A172 (cell line): ENCODE measurements at places on chromosomes 1 and 21.
A peak's percentile ranks its signal among the peaks of the same experiment; 100 is the strongest.

DNA sequence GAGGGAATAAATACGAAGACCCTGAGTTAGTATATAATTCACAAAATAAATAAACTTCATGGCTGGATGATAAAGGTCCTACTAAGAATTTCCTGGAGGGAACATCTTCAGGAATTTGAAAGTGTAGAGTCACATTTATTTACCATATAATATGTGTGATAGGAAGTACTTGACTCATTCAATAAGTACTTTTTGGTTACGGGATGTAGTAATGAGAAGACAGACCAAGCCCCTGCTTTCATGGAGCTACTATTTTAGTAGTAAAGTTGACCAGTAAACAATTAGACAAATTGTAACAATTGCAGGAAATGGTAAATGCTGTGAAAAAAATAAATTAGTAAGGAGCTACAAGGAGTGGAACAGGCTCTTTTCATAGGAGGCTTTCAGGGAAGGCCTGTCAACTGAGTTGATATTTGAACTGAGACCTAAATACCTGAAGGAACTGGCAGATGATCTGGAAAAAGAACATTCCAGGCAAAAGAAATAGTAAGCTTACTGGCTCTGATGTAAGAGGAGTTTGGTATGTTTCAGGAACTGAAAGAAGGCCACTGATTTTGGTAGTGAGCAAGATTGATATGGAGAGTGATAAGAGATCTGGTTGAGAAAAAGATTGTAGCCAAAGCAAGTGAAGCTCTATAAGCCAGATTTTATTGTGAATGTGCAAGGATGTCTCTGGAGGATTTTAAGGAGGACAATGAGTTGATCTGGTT is 36.2 kb downstream of the CAMSAP2 start:
- DNase-seq, result no peak

GRCh38 chr1:203828002-203828401 is 32.6 kb downstream of the ZBED6 start:
- no peak for DNase-seq

DNA sequence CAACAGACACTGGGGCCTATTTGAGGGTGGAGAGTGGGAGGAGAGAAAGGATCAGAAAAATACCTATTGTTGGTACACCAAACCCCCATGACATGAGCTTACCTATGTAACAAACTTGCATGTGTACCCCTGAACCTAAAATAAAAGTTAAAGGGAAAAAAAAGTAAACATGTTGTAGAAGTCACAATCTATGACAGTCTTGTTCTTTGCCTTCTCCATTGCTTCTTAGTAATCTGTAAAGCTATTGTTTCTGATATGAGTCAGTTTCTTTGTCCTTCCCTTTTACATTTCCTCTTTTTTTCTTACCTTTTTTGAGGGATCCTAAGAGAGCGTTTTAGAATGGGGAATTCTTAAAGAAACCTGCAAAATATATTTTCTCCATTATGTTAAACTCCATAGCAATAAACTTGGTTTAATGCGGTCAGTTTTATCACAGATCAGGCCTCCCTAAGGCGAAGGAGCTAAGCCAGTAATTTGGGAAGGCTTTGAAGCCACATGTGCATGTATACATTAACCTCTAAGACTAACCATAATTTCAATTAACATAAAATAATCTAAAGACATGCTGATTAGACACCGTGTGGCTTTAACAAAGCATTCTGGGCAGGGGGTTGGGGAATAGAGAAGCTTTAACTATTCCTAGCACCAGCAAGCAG is 77.8 kb upstream of the C1orf105 start:
- no peak for DNase-seq

GRCh38 chr1:119542492-119542946 is 35.5 kb downstream of the HSD3B1 start:
- DNase-seq, result no peak

DNA sequence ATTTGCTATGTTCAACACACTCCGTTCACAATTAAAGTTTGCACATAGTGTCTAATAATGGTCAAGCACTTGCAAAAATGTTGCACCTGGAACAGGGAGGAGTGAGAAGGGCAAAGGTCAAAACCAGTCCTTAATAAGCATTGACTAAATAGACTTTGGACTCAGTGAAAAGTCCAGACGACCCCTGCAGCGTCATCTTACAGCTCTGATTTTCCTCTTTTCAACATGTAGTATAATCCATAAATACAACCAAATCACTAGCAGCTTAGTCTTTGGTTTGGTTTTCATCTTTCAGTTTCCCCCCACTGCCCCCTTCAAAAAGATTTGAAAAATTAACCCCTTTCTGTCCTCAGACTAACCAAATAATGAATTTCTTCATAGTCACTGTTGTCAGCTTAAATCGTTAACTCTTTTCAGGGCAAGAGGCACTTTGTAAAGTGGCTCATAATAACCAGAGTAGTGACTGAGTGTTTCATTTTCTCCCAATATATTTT is 290.3 kb downstream of the PTPRC start:
- DNase-seq, result no peak

DNA sequence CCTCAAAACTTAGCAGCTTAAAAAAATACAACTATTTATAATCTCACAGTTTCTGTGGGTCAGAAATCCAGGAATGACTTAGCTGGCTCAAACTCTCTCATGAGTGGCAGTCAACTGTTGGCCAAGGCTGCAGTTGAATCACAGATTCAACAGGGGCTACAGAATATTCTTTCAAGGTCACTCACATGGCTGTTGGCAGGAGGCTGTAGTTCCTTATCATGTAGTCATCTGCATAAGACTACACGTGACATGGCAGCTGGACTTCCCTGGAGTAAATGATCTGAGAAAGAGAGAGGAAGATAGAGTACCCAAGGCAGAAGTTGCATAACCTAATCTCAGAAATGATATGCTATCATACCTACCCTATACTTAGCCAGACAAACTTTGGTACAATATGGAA is 75.2 kb upstream of the TSPAN2 start:
- DNase-seq, result no peak

GRCh38 chr1:3014050-3014440 is 7.2 kb upstream of the ACTRT2 start:
- no peak for DNase-seq

DNA sequence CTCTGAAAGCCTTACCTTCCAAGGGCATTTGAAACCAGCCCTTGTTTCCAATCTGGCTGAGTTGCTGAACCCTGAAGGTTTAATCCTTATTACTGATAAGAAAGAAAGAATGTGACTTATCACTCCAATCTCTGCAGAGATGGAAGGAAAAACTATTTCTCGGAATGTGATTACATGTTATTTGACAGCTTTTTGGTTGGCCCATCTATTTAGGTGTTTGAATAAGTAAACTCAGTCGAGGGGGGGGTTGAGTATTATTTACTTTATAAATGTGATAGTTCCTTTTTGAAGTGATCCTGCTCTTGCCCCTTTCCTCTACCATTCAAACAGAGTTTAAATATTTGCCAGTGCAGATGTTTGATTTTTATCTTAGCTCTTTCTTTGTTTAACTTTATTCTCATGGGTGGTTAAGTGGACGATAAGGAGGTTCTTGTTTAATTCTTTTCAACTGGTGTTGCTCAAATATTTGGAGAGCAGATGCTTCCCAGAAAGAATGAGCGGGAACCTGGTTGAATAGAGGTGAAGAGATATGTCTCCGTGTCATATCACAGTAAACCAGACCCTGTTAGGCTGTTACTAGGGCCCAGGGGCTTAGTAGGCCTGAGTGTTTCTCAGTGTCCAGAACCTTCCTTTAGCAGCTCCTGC is 126.1 kb downstream of the CACHD1 start:
- DNase-seq, result no peak

DNA sequence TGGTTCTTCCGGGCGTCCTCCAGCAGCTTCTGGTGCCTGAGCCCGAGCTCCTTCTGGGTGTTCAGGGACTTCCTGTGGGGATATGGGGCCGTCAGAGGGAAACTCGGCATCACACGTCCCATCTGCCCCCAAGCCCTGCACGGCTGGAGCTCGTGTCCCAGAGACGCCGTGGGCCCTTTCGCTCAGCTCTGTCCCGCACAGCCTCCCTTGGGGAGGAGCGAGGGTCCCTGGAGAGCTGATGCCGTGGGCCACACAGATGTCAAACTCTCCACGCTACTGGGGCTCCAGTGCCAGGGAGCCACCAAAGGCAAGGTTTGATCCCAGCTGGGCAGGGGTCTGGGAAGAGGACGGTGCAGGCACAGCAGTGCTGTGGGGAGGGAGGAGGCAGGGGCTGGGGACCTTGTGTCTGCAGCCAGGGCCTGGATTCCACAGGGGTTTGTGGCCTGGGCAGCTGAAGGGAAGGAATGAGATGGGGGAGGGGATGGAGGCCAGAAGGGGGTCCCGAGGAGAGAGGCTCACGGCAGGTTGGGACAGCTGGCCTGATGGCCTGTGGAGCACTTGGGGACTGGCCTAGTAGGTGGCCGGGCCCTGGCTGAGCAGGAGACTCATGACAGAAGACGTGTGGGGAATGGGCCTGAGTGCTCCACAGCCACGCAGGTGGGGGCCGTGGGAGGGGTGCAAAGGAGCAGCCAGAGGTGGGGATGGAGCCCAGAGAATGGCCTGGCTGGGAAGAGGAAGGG is 30.4 kb downstream of the CFAP74 start:
- no peak for DNase-seq

DNA sequence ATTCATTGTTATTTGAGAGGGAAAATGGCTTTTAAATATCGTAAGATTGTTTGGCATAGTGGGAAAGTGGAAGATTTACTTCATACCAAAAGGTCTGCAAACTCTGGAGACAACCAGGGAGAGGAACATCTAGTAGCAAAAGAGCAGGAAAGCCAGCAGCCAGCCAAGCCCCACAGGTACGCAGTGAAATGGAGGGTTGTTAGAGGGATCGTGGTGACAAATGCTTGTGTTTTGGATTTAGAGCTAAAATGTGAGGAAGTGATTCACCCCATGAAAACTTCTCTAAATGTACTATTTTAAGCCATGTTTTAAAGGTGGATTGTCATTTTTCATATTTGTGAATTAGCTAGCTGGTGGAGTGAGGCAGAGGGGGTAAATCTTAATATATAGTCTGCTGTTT is 69.3 kb downstream of the RPS6KC1 start:
- peak; percentile 21 for DNase-seq

DNA sequence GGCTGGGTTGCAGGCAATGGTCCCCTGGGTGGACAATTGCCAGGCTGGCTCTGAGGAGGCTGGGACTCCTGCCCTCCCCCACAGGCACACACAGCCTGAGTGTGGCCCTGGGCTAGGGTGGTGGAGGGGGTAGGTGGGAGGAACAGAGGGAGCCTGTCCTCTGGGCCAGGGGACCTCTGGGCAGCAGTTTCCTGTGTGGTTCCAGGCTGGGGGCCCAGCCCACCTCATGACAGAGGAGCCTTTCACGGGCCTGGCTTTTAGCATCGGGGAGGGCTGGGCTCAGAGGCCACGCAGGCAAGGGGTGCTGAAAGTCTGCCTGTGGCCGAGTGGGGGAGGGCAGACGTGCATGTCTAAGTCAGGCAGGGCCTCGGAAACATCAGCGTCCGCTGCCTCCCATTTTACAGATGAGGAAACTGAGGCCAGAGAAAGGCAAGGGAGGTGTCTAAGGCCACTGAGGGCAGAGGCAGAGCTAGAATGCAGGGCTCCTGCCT is 7.0 kb downstream of the EXTL1 start:
- DNase-seq, result no peak

- no peak for DNase-seq
These were observed 6.8 kb upstream of the HAX1 start for GRCh38 chr1:154265586-154265985.

GRCh38 chr1:46532498-46533178 is 18.8 kb downstream of the KNCN start:
- no peak for DNase-seq

GRCh38 chr1:170414989-170415709 is 116.8 kb upstream of the GORAB start:
- DNase-seq, result no peak

- no peak for DNase-seq
These were observed 443.6 kb downstream of the PLPP3 start for GRCh38 chr1:56135864-56136147.

DNA sequence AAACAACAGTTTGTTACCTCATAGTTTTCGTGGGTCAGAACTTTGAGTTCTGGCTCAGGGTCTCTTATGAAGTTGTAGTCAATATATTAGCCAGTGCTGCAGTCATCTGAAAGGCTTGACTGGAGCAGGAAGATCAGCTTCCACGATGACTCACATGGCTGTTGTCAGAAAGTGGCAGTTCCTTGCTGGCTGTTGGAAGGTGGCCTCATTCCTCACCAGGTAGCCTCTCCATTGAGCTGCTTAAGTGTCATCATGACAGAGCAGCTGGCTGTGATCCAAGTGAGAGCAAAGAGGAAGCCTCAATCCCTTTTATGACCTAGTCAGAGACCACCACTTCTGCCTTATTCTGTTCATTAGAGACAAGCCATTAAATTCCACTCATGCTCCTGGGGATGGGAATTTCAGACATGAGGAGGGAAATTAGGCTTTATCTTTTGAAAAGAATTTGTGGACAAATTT is 5.6 kb downstream of the OSBPL9 start:
- DNase-seq, result peak; percentile 82

GRCh38 chr1:92482665-92483609 is 3.8 kb downstream of the GFI1 start:
- no peak for DNase-seq

- no peak for DNase-seq
These were observed 31.2 kb upstream of the LAPTM5 start for GRCh38 chr1:30788580-30789387.

DNA sequence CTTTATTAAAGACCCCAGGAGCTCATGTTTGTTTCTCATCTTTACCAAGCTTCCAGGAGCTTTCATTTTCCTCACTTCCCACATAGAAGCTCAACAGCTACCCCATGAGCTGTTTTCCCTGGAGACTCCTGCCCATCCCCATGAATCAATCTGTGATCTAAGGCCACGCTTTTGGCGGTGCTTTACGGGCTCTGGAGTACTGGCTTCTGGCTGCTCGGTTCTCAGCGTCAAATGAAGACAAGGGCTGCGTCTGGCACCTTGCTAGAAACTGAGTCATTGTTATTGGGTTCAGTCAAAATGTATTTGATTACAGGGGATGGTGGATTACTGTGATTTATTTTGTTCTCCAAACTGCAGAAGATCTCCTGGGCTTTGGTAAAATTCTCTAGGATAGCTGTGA is 39.9 kb downstream of the ACP6 start:
- no peak for DNase-seq

GRCh38 chr1:202016022-202016810 is 5.8 kb downstream of the ELF3 start:
- DNase-seq, result no peak

DNA sequence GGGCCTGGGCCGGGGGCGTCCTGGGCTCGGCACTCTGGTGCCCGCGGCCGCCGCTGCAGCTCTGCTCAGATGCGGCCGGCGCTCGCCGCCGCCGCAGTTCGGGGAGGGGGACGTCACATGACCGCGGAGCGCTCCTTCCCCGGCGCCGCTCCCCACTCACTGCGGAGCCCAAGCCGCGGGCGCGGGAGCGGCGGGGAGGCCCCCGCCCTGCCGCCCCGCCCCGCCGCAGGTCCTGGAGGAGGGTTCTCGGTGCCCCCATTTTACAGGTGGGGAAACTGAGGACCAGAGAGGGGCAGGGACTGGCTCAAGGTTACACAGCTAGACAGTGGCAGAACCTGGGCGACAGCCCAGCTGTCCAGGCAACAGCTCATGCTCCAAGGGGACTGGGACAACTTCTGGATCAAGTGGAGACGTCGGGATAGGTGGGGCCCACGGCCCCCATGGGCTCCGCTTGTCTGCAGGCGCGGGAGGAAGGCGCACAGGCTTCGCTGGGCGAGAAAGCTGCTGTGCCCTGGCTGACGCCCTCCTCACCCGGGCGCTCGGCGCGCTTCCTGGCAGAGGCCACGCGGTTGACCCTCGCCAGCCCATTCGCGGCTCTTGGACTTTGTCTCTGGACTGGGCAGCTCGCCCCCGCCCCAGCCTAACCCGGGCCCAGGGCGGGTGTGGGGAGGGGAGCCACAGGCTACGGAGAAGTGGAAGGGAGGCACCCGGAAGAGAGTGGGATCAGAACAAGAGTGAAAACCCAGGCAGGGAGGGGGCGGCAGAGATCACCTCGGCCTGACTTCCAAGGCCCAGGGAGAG is at the start of gene RAP1GAP:
Gene RAP1GAP, minus strand, starts transcription at position 100 of the 801 bp plus-strand sequence. CDS start 49,325 bp downstream, outside the sequence.
- no peak for DNase-seq

GRCh38 chr1:111541721-111542120 is 38.3 kb upstream of the ADORA3 start:
- DNase-seq, result peak; percentile 68
